ENCODE measurements at places on chromosomes 12 and 14. TPM values are rescaled to one million over a fixed set of nuclear protein-coding genes. Genes with fewer than 3 reads are reported as not detected.

DNA sequence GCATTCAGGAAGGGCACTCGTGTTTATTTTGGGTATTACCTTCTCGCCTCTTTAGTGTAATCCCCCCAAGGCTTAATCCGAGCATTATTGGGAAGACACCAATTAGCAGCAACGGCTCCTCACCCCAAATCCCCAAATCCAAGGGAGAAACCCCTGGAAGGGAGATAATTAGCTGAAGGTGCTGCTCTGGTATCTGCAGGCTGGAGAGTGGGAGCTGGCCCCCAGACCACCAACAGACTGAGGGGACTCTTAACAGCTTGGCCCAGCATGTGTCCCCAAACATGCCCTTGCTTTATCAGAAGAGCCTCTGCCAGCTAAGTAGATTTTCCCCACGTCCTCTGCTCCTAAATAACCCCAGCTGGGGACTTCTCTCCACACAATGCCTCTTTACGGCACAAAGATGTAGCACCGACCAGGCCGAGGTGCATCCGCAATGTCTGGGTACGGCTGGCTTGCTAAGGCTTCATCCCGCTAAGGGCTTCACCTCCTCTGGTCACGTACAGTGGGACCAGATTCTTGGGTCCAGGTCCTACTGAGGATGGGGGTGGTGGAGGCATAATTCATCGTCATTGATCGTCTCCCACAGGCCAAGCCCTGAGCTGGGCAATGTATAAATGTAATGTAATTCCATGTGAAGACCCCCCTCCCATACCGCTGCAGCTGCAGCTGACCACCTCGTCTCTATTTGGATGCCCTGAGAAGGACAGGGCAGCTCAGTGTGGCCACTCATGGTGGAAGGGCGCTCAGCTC, 123.7 kb upstream of the GSC start:
- H3K4me1 ChIP-seq, result no peaks in the 10 kb centered on the region
- H3K36me3 ChIP-seq, result no peaks in the 10 kb centered on the region
- no peak for DNase-seq
- H3K27ac ChIP-seq, result no peak overlapping the region
- no peaks in the 10 kb centered on the region for H3K27me3 ChIP-seq

GRCh38 chr12:3490895-3491144, 183 bp upstream of the PRMT8 start:
- peaks cover 96% of the 10 kb centered on the region for H3K27me3 ChIP-seq
- DNase-seq, result no peak
- H3K36me3 ChIP-seq, result no peaks in the 10 kb centered on the region
- H3K4me1 ChIP-seq, result peaks cover 3% of the 10 kb centered on the region

- H3K4me1 ChIP-seq, result peaks cover 14% of the 10 kb centered on the region
- H3K27ac ChIP-seq, result no peak overlapping the region
- no peaks in the 10 kb centered on the region for H3K36me3 ChIP-seq
- H3K27me3 ChIP-seq, result no peaks in the 10 kb centered on the region
- H3K4me3 ChIP-seq, result no peak overlapping the region
These were observed 124.4 kb upstream of the PRMT8 start for GRCh38 chr12:3366451-3367110.

- H3K36me3 ChIP-seq, result no peaks in the 10 kb centered on the region
- peak overlapping the region; percentile 25 for H3K27ac ChIP-seq
- no peak for DNase-seq
- H3K4me1 ChIP-seq, result peaks cover 91% of the 10 kb centered on the region
These were observed 61.7 kb downstream of the SUSD6 start for GRCh38 chr14:69673104-69673503.

- H3K4me3 ChIP-seq, result no peak overlapping the region
- H3K27me3 ChIP-seq, result peaks cover 8% of the 10 kb centered on the region
- no peak overlapping the region for H3K27ac ChIP-seq
- no peaks in the 10 kb centered on the region for H3K36me3 ChIP-seq
- no peak for DNase-seq
These were observed 172.9 kb downstream of the CACNA1C start for GRCh38 chr12:2225696-2226095.

DNA sequence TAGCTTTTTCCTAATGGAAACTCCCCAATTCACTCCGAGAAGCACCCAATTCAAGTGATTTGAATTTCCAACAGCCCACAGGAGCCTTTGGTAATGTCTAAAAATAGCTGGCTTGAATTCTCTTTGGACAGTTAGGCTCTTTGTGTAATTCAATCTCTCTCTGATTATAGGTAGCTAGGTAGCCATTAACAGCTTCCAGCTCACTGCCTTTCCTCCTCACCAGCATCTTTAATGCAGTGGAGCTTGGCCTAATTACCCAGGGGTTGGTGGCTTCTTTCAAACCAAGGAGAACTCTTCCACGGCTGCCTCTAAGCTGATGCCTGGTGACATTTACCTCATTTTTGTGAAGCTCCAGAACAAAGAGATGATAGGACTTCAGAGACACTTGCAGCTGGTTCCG, 86.4 kb downstream of the WSCD2 start:
- H3K4me3 ChIP-seq, result no peak overlapping the region
- no peaks in the 10 kb centered on the region for H3K27me3 ChIP-seq
- no peaks in the 10 kb centered on the region for H3K4me1 ChIP-seq
- no peak overlapping the region for H3K27ac ChIP-seq
- no peaks in the 10 kb centered on the region for H3K36me3 ChIP-seq
- no peak for DNase-seq

DNA sequence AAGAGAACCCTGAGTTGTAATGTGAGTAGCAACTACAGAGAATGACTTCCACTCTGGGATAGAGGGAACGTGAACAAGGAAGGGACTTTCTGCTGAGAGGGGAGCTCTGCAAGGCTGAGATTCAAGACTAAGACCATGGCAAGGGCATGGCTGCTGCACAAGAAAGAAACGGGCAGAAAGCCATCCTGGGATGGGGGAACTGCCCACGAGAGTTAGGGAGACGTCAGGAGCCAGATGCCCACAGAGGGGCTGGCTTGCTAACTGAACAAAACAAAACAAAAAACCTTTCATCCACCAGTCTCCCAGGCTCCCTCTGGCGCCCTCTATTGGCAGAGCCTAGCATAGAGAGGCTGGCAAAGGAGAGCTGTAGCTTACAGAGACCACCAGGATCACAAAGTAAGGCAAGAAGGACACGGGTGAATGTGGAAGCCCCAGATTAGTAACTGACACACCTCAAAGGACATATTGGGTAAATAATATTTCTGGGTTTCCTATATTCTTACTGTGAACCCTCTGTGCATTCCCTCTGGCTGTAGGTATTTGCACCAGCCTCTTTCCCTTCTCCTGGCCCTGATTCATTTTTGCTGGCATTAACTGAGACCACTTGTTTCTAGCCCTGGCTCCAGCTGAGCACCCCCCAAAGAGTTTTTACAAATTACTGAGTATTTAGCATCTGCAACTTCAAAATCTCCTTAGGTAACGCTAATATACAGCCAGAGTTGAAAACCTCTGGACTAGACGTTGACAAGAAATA, 338.3 kb downstream of the EMP1 start:
- no peak overlapping the region for H3K27ac ChIP-seq
- no peaks in the 10 kb centered on the region for H3K27me3 ChIP-seq
- no peak overlapping the region for H3K4me3 ChIP-seq
- H3K4me1 ChIP-seq, result no peaks in the 10 kb centered on the region

DNA sequence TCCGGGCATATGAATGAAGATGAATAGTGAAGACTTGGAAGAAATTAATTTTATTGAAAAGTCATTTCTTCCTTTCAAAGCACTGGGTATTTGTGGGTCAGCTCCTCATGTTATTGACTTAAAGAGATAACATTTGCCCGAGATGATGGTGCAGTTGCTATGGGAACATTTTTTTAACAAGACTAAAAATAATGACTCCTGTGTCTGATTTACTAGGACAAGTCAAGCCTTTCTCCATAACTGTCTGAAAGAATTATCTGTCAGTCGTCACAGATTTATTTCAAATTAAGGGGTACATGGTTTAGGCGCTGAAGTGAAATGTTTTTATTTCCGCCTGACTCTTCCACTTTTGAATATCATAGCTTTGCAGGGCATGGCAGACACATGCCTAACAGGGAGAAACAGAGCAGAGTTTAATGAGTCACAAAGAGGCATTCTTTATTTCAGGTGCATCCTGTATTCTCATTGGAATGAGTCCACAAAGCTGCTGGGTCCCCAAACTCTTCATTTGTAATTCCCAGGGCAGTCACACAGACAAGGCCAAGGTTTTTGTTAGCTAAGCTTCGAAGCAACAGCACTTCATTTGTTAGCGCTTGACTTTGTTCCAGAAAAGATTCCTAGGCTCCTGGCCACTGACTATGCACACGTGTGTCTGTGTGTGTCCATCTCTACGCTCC, 4.3 kb upstream of the GPHB5 start:
- H3K27me3 ChIP-seq, result no peaks in the 10 kb centered on the region
- H3K4me3 ChIP-seq, result no peak overlapping the region
- H3K27ac ChIP-seq, result no peak overlapping the region

GRCh38 chr14:24274101-24274543, 2.7 kb upstream of the RABGGTA start:
- DNase-seq, result no peak
- H3K36me3 ChIP-seq, result peaks cover 12% of the 10 kb centered on the region
- H3K4me3 ChIP-seq, result no peak overlapping the region

DNA sequence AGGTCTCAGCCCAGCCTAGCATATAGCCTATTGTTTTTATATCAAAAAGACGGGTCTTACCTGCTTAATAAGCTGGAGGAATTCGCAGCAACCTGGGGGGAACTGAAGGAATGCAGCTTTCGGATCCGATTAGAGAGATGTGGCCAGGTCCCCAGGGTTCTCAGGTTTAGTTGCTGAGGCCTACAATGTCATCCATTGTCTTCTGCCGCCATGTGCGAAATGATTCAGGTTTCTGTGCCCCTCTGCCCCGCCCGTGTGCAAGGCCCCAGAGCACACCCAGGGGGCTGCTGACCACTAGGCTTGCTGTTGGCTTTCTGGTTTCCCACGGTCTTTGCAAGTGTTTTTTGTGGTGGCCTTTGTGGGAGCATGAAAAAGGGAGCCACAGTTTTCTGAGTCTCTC, 154.5 kb upstream of the TBX3 start:
- no peaks in the 10 kb centered on the region for H3K27me3 ChIP-seq
- DNase-seq, result no peak
- no peak overlapping the region for H3K4me3 ChIP-seq
- H3K27ac ChIP-seq, result no peak overlapping the region

GRCh38 chr12:67754933-67755697, 106.6 kb downstream of the DYRK2 start:
- no peak overlapping the region for H3K4me3 ChIP-seq
- H3K27me3 ChIP-seq, result no peaks in the 10 kb centered on the region
- H3K4me1 ChIP-seq, result no peaks in the 10 kb centered on the region
- DNase-seq, result no peak
- no peak overlapping the region for H3K27ac ChIP-seq
- H3K36me3 ChIP-seq, result no peaks in the 10 kb centered on the region

GRCh38 chr12:43551971-43552559, at the start of gene ADAMTS20:
ADAMTS20 (minus strand) TSS chr12:43552203; CDS start chr12:43551921, 282 bp downstream.
- DNase-seq, result no peak
- no peak within 1 kb of the TSS for H3K27ac ChIP-seq
- no peak within 1 kb of the TSS for H3K4me3 ChIP-seq
- peaks cover 7% of the 10 kb centered on the region for H3K4me1 ChIP-seq

GRCh38 chr12:65430571-65431306, 152.3 kb downstream of the MSRB3 start:
- no peaks in the 10 kb centered on the region for H3K36me3 ChIP-seq
- DNase-seq, result no peak
- H3K4me3 ChIP-seq, result no peak overlapping the region
- H3K27me3 ChIP-seq, result no peaks in the 10 kb centered on the region

DNA sequence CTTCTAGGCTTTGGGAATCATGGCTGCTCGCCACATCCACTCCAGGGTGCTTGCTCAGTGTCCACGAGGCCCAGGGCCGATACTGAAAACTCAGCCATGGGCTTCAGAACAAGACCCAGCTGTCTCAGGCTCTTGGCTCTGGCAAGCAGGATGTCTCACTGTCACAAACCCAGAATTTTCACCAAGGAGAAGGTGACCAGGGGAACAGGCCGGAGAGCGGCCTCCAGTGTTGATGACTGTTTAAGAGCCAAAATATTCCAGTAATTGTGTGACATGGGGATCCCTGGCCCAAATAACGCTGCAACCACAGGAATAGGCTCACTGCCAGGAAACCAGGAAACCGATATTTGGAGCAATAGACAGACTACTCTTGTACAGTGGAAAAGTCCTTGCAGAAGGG, 9.8 kb upstream of the SERPINA5 start:
- peak overlapping the region; percentile 34 for H3K27ac ChIP-seq
- H3K36me3 ChIP-seq, result no peaks in the 10 kb centered on the region
- peaks cover 12% of the 10 kb centered on the region for H3K4me1 ChIP-seq
- no peak overlapping the region for H3K4me3 ChIP-seq
- no peaks in the 10 kb centered on the region for H3K27me3 ChIP-seq
- DNase-seq, result no peak

- no peaks in the 10 kb centered on the region for H3K27me3 ChIP-seq
- H3K4me1 ChIP-seq, result peaks cover 28% of the 10 kb centered on the region
- no peak overlapping the region for H3K27ac ChIP-seq
- DNase-seq, result no peak
These were observed 13.3 kb upstream of the TMCC3 start for GRCh38 chr12:94663702-94664101.

DNA sequence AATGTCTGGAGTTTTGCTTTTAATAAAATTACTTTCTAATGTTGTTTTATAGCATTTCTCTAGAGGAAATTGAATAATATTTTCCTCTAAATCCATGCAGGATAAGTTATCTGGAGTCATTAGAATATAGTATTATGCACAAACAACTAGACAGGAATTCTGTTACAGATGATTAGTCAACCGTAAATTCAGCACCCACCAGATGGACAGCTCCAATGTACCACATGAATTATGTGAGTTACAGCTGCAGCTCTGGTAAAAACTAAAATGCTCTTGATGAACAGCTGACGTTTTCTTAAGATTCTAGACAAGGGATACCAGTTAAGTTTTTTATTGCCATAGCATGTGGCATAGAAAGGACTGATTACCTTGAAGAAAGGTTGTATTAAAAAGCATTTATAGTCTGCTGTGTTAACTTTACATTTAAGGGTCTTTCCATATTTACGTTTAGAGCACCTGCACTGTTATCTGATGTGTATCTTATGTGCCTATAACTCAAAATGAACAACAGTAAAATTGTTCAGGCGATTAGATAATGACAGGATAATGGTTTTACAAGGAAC, 321.4 kb upstream of the LRFN5 start:
- no peaks in the 10 kb centered on the region for H3K27me3 ChIP-seq
- no peak overlapping the region for H3K27ac ChIP-seq
- H3K4me1 ChIP-seq, result no peaks in the 10 kb centered on the region

GRCh38 chr12:38142974-38143373, 173.6 kb upstream of the ALG10B start:
- no peak overlapping the region for H3K27ac ChIP-seq
- no peaks in the 10 kb centered on the region for H3K36me3 ChIP-seq
- H3K4me3 ChIP-seq, result no peak overlapping the region
- DNase-seq, result no peak
- H3K4me1 ChIP-seq, result peaks cover 6% of the 10 kb centered on the region

- no peaks in the 10 kb centered on the region for H3K4me1 ChIP-seq
- H3K36me3 ChIP-seq, result no peaks in the 10 kb centered on the region
- no peak for DNase-seq
- no peak overlapping the region for H3K4me3 ChIP-seq
- peaks cover 15% of the 10 kb centered on the region for H3K27me3 ChIP-seq
These were observed 38.8 kb downstream of the NTF3 start for GRCh38 chr12:5470703-5471102.

- H3K36me3 ChIP-seq, result no peaks in the 10 kb centered on the region
- H3K4me1 ChIP-seq, result no peaks in the 10 kb centered on the region
- H3K27ac ChIP-seq, result no peak overlapping the region
- peaks cover 36% of the 10 kb centered on the region for H3K27me3 ChIP-seq
- H3K4me3 ChIP-seq, result no peak overlapping the region
These were observed 32.4 kb downstream of the ANO2 start for GRCh38 chr12:5912437-5913334.

WIF1 gene
- not detected for total RNA-seq

ADGRD1 gene
- 28.2 TPM for total RNA-seq

HHIPL1 gene
- not detected for total RNA-seq

CDKN1B gene
- total RNA-seq, result 48.1 TPM

TARBP2 gene
- 19.5 TPM for total RNA-seq

KRT72 gene
- not detected for total RNA-seq

MCRS1 gene
- total RNA-seq, result 38.8 TPM

NGB gene
- not detected for total RNA-seq

MYO1H gene
- not detected for total RNA-seq

CLEC9A gene
- not detected for total RNA-seq

Measured in esophagus squamous epithelium (tissue), 5 donors.